ENCODE measurements at places on chromosomes 16 and 17.

DNA sequence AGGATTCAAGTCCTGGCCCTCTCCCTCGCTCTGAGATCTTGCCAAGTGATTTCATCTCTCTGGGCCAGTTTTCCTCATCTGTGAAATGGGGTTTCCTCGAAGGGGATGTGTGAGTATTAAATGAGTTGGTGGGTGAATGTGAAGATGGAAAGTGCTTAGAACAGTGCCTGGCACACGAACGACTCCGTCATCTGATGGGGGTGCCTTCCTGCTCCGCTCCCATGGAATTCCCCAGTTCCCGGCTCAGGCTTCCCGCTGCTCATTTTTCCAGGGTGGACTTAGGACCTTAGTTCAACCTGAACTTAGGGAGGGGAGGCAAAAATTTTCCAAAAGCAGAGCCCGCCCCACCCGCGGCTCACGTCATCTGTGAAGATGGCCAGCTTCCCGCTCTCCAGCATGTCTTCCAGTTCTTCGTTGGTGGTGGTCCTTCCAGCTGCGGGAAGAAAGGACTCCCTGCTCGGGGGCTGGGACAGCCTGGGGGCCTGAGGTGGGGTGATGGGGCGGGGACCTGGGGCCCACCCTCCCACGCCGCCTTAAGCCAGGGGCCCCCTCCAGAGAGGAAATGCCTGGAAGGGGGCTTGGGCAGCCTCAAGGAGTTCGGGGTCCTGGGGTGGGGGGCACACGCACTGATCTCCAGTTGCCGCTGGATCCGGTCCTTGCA, 11.4 kb downstream of the HSD3B7 start:
- DNase-seq, result no peak

DNA sequence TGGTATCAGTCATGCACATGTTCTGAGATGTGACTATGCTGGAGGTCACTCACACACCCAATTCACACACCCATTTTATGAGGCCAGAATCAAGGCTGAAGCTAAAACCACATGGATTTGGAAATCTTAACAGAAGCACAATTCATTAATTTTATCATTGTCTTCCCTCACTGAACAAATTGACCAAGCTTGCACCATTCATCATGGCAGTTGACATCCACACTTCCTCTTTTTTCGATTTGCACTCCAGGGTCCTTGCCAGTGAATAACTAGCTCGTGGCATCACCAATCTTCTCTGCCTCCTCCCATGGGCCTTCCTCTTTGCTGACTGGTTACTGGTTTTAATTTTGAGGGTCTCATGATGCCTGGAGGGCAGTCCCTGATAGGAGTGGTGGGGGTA, 123.0 kb upstream of the ASIC2 start:
- DNase-seq, result no peak

- DNase-seq, result no peak
These were observed 27.4 kb downstream of the TNFRSF13B start for GRCh38 chr17:16944334-16945135.

- DNase-seq, result no peak
These were observed 55.7 kb downstream of the LYRM1 start for GRCh38 chr16:20956319-20956718.

DNA sequence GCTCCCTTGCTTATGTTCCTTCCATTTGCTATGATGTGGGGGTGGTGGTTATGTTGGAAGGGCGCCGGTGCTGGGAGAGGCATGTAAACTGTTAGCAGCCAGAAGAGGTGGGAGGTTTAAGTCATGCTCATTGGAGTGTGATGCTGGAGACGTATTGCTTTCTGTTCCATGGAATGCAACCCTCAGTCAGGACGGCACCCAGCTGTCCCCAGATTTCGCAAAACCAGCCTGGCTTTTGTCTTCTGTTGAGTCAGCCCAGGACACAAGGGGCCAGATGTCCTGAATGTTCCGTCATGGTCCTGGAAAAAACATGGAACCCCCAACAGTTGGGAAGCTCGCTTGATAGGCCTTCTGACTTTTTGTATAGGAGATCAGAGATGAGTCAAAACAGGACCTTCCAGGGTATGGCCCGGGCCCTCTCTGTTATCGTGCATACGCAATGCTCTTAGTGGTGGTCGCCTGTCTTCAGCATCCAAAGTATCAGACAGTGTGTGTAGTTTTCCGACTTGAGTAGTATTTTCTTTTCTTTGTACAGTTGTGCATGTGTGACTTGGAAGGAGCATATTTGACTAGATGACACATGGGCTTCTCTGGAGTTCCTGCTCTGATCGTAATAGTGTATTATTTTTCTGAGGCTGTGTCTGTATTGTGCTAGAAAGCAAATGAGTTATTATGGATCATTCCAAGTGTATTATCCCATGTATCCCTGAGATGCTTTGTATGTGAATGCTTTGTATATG, 201.9 kb downstream of the SNX29 start:
- DNase-seq, result no peak

GRCh38 chr16:73014768-73015167, 33.2 kb downstream of the ZFHX3 start:
- DNase-seq, result no peak

Data from activated CD4-positive, alpha-beta T cell treated with anti-CD3 and anti-CD28 coated beads, Interleukin-2, amount 10 ng/mL, durations not matched to agents 7 days and 5 days (primary cell).